Lower leg skin (tissue), 4 donors: ENCODE measurements at places on chromosomes 13 and 19. TPM values are rescaled to one million over a fixed set of nuclear protein-coding genes. Genes with fewer than 3 reads are reported as not detected.

Gene SRRM5
- 0.27 TPM for total RNA-seq

Gene SYCN
- total RNA-seq = not detected

Gene MAST1
- total RNA-seq = 13.0 TPM

DNA sequence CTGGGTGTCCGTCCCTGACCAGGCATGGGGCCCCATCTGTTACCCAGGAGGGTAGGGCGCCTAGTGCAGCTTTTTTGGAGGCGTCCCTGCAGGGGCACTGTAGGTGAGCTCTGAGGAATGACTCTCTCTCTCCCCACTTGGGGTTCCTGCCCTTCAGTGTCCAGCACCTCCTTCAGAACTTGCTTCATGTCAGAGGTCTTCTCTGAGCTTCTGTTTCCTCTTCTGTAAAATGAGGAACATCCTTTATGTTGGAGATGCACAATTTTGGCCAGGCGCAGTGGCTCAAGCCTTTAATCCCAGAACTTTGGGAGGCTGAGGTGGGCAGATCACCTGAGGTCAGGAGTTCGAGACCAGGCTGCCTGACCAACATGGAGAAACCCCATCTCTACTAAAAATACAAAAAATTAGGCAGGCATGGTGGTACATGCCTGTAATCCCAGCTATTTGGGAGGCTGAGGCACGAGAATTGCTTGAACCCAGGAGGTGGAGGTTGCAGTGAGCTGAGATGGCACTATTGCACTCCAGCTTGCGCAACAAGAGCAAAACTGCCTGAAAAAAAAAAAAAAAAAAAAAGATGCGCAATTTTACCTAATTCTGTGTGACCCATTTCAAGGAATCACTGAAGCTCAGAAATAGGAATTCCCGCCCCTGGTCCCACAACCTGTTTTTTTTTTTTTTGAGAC is 15.2 kb upstream of the PIK3R2 start:
- DNase-seq = no peak

- no peak for DNase-seq
These were observed 2.8 kb upstream of the CRYL1 start for GRCh38 chr13:20528452-20528851.
